ENCODE measurements at places on chromosomes 11 and 22.

DNA sequence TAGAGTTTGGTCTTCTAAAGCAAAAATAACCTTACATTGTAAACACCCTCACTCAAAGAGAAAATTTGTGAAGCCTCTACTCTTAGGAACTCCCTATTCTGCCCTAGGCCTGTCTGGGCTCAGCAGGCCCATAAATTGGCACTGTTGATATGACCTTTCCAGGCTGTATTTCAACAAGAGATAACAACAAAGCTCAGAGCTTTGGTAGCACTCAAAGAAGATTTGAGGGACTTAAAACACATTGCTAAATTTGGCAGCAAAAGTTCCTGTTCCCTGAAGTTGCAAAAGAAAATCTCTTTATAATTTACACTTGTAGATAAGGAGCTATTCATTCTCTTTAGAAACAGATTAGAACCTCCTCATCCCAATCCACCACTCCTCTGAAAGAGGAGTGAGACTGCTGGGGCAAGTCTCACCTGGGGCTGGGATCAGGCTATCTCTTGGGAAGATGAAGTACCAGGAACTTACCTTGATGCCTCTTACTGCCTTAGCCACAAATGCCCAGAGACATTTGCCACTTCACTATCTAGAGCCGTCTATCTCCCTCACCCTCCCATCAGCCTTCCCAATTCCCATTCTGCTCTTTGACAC lies 110.4 kb upstream of the AKIP1 start:
- no peak for DNase-seq

DNA sequence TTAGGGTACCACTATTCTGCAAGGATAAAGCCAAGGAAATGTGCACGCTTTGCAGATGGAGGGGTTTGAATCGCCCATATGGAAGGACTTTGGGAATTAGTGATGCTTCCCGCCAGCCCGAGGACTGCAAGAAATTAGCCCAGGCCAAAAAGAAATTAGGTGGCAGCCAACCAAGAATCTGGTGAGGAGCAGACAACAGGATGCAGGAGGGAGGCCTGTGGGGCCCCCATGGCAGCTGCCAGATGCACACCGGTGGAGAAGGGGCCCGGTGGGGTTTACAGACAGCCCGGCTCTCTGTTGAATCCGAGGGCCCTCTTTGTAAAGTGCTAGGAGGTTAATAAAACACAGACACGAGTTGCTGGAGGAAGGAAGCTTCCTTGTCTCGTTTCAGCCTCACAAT lies 73.5 kb downstream of the TIMP3 start:
- DNase-seq = no peak

DNA sequence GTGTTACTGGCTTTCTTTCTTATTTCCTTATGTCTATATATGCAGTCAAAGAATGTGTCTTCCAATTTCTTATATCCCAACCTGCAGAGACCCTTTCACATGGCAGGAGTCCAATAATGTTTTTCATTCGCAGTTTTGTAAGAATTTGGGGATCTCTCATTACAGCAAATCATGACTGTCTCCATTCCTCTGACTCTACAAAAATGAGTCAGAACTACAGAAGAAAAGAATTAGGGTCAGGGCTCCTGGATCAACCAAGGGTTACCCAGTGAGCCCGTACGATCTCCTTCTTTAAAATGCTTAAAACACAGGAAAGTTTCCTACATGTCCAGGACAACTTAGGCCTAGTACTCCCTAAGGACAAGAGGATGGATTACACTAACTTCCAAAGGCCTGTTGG lies 42.2 kb downstream of the RPUSD4 start:
- no peak for DNase-seq

DNA sequence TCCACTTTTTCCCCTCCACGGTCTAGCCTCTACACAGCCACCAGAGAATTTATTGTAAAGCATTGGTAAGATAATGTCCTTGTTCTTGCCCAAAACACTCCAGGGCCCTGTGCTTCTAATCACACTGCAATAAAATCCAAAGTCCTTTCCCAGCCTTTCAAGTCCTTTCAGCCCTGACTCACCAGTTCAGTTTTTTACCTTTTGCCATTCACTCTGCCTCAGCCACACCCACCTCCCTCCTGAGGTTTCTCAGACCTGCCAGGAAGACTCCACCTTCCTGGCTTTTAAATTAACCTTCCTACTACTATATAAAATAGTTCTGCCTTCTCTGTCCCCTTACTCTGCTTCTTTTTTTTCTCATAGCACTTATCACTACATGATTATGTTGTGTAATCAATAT lies 91.0 kb upstream of the ARHGAP32 start:
- DNase-seq = no peak

- no peak for DNase-seq
Measured at GRCh38 chr11:57463671-57464538, 3.6 kb downstream of the RTN4RL2 start.

- no peak for DNase-seq
Measured at GRCh38 chr11:29119707-29120618, 896.9 kb downstream of the KCNA4 start.

- DNase-seq = no peak
Measured at GRCh38 chr11:113138731-113139130, 175.7 kb upstream of the TTC12 start.

DNA sequence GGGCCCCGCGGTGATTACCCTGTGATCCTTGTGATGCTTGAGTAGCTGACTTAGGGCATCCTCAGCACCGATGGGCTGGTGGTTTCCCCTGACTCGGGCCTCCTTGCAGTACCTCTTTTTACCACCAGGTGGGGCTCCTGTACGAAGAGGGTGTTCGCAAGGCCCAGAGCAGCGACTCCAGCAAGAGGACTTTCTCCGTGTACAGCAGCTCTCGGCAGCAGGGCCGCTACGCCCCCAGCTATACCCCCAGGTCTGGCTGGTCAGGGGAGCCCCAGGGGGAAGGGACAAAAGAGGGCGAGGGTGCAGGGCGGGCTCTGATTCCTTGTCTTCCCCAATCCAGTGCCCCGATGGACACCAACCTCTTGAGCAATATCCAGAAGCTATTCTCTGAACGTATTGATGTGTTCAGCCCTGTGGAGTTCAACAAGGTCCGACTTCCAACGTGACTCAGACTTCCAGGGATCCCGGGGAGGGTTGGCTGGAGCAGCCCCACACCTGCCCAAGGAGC lies 1.3 kb upstream of the TM7SF2 start:
- peak; percentile 97 for DNase-seq

GRCh38 chr11:105929084-105929955 lies 92.7 kb downstream of the MSANTD4 start:
- DNase-seq = no peak
